Breast epithelium (tissue), 4 donors: ENCODE measurements at places on chromosomes 11 and 22.
A peak's percentile ranks its signal among the peaks of the same experiment; 100 is the strongest.

DNA sequence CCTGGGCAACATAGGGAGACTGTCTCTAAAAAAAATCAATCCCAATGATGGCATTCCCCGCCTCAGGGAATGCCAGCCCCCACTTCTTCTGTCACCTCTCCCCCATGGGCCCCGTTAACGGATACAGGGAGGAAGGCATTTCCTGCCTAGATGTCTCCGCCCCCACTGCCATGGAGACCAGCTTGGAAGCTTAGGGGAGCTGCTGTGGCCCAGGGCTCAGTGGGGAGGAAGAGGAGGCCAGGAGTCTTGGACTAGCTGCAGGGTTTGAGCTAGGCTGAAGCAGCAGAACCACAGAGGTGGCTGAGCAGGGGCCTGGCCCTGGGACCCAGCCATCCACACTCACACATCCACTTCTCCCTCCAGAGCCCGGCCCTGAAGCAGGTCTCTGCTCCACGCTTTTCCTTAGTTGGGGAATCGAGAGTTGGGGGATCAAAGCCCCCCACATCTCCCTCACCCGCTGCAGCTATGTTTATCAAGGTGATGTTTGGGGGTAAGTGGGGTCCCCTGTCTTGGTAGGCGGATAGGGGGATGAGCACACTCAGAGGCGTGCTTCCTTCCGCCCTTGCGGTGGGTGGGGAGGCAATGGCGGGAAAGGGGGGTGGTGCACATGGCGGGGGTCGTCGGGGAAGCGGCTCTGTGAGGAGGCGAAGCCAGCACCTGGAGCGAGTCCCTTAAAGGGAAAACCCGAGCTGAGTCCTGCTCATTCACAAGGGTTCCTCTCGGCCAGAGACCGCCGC, at the start of gene C22orf15:
Gene C22orf15, plus strand, starts transcription at position 149 of the 737 bp plus-strand sequence. Its CDS starts 317 bp downstream, at position 466.
- no peaks in the 10 kb centered on the region for H3K36me3 ChIP-seq
- H3K4me1 ChIP-seq = no peaks in the 10 kb centered on the region
- H3K4me3 ChIP-seq = peak within 1 kb of the TSS; percentile 27
- H3K27me3 ChIP-seq = no peaks in the 10 kb centered on the region

DNA sequence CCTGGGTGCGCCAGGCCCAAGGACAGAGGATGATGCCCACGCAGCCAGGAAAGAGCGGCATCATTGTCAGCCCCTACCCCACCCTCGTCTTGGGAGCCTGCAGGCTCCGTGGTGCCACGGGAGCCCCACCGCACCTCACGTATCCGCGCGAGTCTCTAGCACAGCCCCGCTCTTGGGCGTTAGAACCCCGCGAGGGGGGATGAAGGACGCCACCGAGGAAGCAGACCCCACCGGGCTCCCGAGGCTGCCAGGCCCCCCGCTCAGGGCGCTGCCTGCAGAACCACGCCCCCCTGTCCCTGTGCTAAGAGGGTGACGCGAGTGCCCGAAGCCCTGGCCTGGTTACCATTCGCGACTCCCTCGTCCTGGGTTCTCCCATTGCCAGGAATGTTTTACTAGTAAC, 52.3 kb upstream of the MS4A8 start:
- no peak overlapping the region for H3K27ac ChIP-seq
- H3K36me3 ChIP-seq = no peaks in the 10 kb centered on the region
- H3K4me1 ChIP-seq = no peaks in the 10 kb centered on the region
- H3K27me3 ChIP-seq = no peaks in the 10 kb centered on the region
- DNase-seq = no peak

DNA sequence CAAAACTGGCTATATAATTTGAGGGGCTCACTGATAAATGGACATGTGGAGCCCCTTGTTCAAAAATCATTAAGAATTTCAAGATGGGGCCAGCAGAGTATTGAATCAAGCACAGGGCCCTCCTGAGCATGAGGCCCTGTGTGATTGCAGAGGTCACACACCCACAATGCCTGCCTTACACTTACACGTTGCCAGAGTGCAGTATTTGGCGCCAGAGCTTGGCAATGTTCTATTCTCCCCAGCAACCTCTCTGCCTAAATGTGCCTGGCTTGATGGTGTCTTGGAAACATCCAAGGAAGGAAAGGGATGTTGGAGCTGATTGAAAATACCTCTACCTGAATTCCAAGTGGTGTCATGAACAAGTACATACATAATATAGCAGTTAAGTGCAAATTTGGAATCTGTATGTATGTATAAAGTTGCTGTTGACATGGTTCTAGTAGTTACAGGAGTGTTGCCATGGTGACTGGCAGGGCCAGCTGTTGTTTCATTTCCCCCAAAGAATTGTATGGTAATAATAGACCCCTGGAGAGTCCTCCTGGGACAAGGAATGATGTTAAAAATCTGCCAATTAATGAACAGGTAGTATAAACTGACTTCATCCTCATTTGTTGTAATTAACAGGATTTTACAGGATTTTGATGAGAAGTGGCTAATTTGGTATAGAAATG, 205.7 kb upstream of the NAV2 start:
- no peak overlapping the region for H3K4me3 ChIP-seq
- H3K4me1 ChIP-seq = no peaks in the 10 kb centered on the region
- peaks cover 2% of the 10 kb centered on the region for H3K27me3 ChIP-seq
- DNase-seq = no peak
- H3K27ac ChIP-seq = no peak overlapping the region
- H3K36me3 ChIP-seq = no peaks in the 10 kb centered on the region

DNA sequence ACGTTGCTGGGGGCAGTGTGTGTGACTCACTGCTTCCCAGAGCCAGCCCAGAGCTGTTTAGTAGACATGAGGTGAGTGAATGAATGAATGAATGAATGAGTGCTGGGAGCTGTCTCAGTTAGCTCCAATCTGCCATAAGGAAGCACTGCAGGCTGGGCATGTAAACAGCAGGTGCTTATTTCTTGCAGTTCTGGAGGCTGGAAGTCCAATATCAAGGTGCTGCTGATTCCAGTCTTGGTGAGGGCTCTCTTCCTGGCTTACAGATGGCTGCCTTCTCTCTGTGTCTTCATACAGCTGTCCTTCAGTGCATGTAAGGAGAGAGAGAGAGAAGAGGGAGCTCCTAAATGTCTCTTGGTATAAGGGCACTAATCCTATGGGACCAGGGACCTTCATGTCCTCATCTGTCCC, 4.1 kb downstream of the C11orf21 start:
- no peak for DNase-seq
- H3K36me3 ChIP-seq = no peaks in the 10 kb centered on the region
- H3K27me3 ChIP-seq = no peaks in the 10 kb centered on the region
- H3K4me3 ChIP-seq = no peak overlapping the region
- H3K27ac ChIP-seq = no peak overlapping the region
- no peaks in the 10 kb centered on the region for H3K4me1 ChIP-seq

GRCh38 chr11:72354356-72355115, 79.8 kb downstream of the CLPB start:
- H3K27me3 ChIP-seq = no peaks in the 10 kb centered on the region
- no peak for DNase-seq
- H3K36me3 ChIP-seq = no peaks in the 10 kb centered on the region
- no peak overlapping the region for H3K4me3 ChIP-seq
- H3K4me1 ChIP-seq = no peaks in the 10 kb centered on the region
- H3K27ac ChIP-seq = no peak overlapping the region

- H3K27me3 ChIP-seq = no peaks in the 10 kb centered on the region
- no peaks in the 10 kb centered on the region for H3K4me1 ChIP-seq
- H3K36me3 ChIP-seq = no peaks in the 10 kb centered on the region
- H3K4me3 ChIP-seq = no peak overlapping the region
- DNase-seq = no peak
Observed at GRCh38 chr11:121039971-121040613, 16.2 kb downstream of the TBCEL start.

DNA sequence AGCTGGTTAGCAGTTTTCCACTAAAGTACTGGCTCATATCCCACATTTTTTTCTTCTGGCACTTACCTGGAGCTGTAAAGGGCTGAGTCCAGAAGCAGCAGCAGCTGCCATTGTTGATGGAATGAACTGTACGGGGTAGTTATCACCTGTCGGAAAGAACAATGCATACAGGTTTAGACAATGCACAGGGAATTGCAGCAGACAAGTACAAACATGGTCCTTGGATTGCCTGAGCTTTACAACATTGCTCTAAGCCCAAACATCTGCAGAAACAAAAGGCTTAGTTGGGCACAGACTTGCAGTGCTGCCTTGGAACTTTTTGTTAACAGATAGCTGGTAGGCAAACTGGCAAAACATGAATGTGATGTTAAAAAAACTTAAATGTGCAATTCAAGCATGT, 258.8 kb downstream of the SOX6 start:
- no peak overlapping the region for H3K27ac ChIP-seq
- H3K4me1 ChIP-seq = no peaks in the 10 kb centered on the region
- no peak for DNase-seq
- H3K27me3 ChIP-seq = no peaks in the 10 kb centered on the region
- no peak overlapping the region for H3K4me3 ChIP-seq

DNA sequence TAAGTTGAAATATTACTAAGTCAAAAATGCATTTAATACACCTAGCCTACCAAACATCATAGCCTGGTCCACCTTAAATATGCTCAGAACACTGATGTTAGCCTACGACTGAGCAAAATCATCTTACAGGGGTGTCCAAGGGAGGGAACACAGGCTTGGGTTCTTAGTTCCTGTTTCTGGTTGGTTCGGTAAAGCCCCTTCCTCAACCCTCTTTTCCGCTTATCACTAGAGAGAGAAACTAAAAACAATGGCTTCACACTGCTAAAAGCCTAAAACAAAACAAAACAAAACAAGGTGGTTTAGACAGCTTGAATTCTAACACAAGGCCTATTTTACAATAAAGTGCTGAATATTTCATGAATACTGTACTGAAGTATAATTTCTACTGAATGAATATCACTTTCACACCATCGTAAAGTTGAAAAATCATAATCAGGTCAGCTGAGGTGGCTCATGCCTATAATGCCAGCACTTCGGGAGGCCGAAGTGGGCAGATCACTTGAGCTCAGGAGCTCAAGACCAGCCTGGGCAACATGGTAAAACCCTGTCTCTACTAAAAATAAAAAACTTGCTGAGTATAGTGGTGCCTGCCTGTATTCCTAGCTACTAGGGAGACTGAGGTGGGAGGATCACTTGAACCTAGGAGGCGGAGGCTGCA, 118.0 kb downstream of the SIK3 start:
- no peaks in the 10 kb centered on the region for H3K4me1 ChIP-seq
- no peaks in the 10 kb centered on the region for H3K36me3 ChIP-seq
- no peak overlapping the region for H3K27ac ChIP-seq
- DNase-seq = no peak

DNA sequence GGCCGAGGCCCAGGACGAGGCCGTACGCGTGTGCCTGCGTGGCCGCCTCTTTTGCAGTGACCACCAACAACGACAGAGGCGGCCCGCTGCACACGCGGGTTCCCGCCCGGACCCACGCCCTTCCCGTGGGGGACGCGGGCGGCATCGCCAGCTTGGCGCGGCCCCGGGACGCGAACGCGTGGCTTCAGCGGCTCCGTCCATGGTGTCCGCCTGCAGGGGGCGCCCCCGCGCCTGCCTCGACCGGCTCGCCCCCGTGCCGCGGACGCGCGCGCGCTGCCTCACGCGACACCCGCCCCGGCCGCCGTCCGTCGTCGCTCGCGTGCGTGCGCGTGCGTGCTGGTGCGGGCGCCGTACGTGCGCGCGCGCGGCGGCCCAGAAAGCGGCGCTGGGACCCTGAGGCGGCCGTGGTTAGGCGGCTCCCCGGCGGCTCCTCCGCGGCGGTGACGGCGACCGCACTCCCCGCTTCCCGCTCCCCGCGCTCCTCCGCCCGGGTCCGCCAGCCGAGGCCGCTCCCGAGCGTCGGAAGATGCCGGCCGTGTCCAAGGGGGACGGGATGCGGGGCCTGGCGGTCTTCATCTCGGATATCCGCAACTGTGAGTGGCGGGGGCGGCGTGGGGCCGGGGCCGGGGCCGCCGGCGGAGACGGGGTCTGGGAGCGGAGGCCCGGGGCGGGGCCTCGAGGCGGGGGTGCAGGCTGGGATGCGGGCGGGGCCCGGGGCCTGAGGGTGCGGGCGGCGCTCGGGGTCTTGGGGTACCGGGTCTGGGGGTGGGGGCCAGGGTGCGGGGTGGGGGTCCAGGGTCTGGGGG, at the start of gene AP2A2:
Gene AP2A2, plus strand, starts transcription at position 375 of the 806 bp plus-strand sequence. Its CDS starts 152 bp downstream, at position 527.
- no peaks in the 10 kb centered on the region for H3K36me3 ChIP-seq
- H3K4me1 ChIP-seq = peaks cover 3% of the 10 kb centered on the region
- H3K27ac ChIP-seq = peak within 1 kb of the TSS; percentile 98
- H3K27me3 ChIP-seq = no peaks in the 10 kb centered on the region

GRCh38 chr11:43892851-43893250, 12.2 kb downstream of the ALKBH3 start:
- no peak for DNase-seq
- no peak overlapping the region for H3K27ac ChIP-seq
- no peaks in the 10 kb centered on the region for H3K4me1 ChIP-seq
- H3K4me3 ChIP-seq = no peak overlapping the region

GRCh38 chr22:37310815-37311595, 28.7 kb downstream of the CYTH4 start:
- H3K27ac ChIP-seq = no peak overlapping the region
- peaks cover 3% of the 10 kb centered on the region for H3K4me1 ChIP-seq
- H3K27me3 ChIP-seq = no peaks in the 10 kb centered on the region
- H3K36me3 ChIP-seq = no peaks in the 10 kb centered on the region
- no peak overlapping the region for H3K4me3 ChIP-seq

- H3K36me3 ChIP-seq = no peaks in the 10 kb centered on the region
- no peaks in the 10 kb centered on the region for H3K27me3 ChIP-seq
- no peak overlapping the region for H3K4me3 ChIP-seq
- no peak overlapping the region for H3K27ac ChIP-seq
- no peaks in the 10 kb centered on the region for H3K4me1 ChIP-seq
Observed at GRCh38 chr11:31651208-31651607, 141.6 kb downstream of the ELP4 start.

- no peaks in the 10 kb centered on the region for H3K36me3 ChIP-seq
- no peak overlapping the region for H3K4me3 ChIP-seq
- H3K27me3 ChIP-seq = peaks cover 4% of the 10 kb centered on the region
- H3K27ac ChIP-seq = no peak overlapping the region
- no peak for DNase-seq
Observed at GRCh38 chr11:116792869-116793771, 1.4 kb upstream of the APOA5 start.

DNA sequence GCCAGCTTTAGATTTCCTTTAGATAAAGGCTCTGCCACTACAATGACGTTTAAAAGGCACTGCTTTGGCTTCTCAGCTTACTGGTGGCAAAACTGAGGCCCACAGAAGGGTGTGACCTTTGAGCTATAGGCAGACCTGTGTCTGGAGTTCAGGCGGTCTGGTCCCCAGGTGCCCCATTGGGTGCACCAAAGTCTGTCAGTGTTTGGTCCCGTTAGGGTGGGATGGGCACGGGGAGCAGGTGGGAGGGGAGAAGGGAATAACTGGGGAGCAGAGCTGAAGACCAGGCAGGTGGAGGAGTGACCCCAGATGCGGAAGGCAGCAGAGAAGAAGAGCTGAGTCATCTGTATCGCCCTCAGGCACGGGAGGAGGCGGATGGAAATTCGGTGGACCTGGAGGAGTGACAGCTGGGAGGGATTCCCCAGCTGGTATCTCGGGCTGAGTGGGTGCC, 45.3 kb upstream of the GCAT start:
- H3K36me3 ChIP-seq = peaks cover 8% of the 10 kb centered on the region
- H3K4me1 ChIP-seq = no peaks in the 10 kb centered on the region
- peak overlapping the region; percentile 5 for H3K27ac ChIP-seq
- H3K4me3 ChIP-seq = no peak overlapping the region
- no peak for DNase-seq
- no peaks in the 10 kb centered on the region for H3K27me3 ChIP-seq

- DNase-seq = no peak
- no peaks in the 10 kb centered on the region for H3K36me3 ChIP-seq
- H3K27me3 ChIP-seq = no peaks in the 10 kb centered on the region
- peak overlapping the region; percentile 54 for H3K27ac ChIP-seq
Observed at GRCh38 chr11:96062134-96062533, 138.2 kb upstream of the MTMR2 start.

- no peak overlapping the region for H3K4me3 ChIP-seq
- no peak for DNase-seq
- no peaks in the 10 kb centered on the region for H3K36me3 ChIP-seq
Observed at GRCh38 chr11:133742353-133742752, 103.0 kb downstream of the SPATA19 start.
